ENCODE measurements at places on chromosomes 4 and X.
A peak's percentile ranks its signal among the peaks of the same experiment; 100 is the strongest.

DNA sequence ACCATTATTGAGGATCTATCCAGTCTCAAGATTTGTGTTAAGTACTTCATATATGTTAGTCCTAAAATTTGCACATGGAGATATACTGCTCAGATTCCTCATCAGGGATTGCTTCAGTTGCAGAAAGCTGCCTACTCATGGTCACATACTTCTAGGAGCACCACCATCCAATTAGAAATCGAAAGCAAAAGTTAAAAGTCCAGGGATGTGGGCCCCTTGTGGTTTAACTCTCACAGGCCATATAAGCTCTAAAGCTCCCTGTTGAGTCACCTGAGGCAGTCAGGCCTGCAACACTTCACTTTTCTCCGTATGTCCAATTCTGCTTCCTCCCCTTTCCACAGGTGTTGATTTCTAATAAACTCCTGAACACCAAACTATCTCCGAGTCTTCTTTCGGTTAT lies 84.2 kb downstream of the CNOT6L start:
- DNase-seq = peak; percentile 76

DNA sequence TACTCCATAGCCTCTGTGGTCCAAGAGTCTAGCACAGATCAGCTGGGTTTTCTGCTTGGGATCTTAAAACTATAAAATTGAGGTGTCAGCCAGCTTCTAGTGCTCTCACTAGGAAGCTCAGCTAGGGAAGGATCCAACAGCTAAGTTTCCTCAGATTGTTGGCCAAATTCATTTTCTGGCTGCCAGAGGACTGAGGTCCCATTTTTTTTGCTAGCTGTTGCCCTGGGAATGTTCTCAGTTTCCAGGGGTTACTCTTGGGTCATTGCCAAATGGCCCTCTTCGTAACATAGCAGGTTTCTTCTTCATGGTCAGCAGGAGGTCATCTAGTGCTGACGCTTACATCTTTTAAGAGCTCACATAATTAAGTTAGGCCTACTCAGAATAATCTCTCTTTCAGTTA lies 2178.2 kb downstream of the ARAP2 start:
- DNase-seq = no peak

DNA sequence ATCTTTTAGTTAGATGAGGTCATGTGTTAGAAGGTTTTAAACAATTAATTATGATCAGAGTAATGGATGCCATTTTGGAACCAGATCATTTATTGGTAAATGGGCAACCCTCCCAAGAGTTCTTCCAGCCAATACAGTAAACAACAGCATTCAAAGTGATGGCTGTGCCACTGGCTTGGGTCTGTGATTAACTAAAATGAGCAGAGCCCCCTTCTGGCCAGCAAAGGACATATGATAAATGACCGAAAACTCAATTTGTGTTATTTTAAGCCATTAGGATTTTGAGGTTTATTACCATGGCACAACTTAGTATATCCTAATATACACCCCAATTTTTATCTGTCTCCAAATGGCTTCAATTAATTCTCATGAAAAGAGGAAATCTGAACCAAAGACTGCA lies 90.8 kb upstream of the NPFFR2 start:
- DNase-seq = no peak

GRCh38 chrX:20455001-20455400 lies 188.3 kb upstream of the RPS6KA3 start:
- no peak for DNase-seq

DNA sequence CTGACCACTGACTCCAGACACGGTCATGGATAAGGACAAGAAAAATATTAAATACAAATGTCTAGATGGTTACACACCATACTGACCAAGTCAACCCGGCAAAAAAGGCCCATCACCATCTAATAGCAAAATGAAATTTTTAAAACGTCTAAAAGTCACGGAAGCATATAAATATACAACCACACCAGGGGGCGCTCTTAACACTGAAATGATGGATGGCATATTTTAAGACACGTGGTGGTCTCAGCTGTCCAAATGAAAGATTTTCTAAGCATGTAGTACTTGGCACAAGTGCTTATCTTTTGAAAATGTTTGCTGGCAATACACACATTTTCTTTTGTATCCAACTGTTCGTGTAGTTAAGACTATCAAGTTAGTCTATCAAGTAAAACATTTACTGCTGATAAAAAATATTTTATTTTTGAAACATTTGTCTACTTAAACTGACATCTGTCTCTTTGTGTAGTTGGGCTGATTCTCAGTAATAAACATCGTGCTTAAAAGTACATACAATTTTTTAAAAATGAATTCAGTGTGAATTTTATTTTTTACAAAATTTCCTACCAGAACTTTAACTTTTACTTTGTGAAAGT lies 64.6 kb downstream of the COX7B2 start:
- DNase-seq = no peak

DNA sequence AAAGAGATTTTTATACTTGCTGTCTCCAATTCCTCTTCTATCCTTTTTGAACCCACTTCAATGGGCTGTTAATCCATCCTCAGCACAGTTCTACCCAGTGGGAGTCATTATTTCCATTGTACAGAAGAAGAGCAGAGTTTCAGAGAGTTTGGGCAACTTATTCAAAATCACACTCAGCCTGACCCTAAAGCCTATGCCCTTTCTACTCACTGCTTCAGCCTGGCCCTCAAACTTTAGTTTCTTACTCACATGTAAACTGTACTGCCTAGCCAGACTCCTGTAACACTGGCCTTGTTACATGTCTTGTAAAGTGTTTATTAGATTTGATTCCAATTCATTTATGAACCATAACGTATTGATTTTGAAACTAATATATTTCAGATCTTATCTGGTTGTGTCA lies 25.1 kb upstream of the USO1 start:
- no peak for DNase-seq

DNA sequence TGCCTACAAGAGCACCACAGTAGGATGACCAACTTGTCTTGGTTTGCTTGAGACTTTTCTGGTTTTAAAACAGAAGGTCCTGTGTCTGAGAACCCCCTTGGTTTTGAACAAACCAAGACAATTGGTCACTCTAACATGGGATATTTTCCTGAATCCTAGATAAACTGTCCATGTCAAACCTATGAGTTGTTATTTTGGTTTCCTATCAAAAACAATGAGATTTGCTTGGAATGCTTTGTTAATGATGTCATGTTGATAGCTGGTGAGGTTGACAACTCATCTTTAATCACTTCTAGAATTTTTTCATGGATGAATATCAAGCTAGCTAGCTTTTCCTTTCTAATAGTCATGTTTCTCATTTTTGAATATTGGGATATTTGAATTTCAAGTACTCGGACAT lies 518.3 kb upstream of the ARX start:
- no peak for DNase-seq

DNA sequence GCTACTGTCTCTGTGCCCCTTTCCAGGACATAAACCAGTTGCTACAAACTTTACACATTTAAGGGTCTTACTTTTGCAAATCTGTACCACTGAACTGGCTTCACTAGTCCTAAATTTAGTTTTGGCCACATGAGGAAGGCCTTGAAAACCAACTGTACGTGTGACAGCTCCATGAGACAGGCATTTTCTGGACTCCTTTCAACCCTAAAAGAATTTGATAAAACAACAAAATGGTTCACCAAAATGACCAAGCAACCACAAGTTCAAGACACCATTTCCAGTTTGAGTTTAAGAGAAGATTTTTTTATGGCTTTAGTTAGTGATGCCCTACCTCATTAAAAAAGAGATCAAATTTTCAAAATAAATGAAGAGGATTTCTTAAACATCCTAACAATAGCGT lies 246.4 kb downstream of the ZNF674 start:
- DNase-seq = no peak

GRCh38 chrX:133983256-133983973 lies 2.0 kb downstream of the GPC3 start:
- no peak for DNase-seq

DNA sequence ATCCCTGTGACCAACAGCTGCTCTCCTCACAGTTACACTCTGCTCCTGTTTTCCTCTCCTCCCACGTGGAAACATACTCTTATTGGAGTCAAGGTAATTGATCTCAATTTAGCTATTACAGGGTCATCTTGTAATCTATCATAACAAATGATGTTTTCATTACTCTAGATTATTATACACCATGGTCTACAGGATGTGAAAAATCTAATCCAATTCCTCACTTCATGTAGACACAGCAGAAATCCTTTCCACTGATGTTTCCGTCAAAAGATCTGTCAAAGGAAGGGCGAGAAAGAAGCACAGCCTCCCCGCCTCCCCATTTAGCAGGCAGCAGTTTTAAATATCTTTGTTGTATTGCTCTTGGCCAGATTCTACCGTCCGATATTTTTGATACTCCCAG lies 13.7 kb upstream of the DCTD start:
- DNase-seq = no peak

DNA sequence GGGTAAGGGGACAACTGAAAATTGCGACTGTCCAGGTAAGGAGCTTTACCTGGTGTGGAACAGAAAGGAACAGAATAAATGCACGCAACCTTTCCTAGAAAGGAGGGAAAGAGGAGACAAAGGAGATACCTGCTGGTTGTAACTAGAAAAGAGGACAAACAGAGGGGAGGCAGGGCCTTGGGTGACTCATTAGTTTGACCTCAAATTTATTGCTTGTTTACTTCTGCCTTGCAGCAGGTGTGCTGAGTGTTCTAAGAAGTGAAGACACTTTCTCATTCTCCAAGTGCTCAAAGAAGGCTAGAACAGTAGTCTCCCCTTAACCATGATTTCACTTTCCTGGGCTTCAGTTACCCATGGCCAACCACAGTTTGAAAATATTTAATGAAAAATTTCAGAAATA lies 123.1 kb upstream of the BOD1L1 start:
- no peak for DNase-seq

DNA sequence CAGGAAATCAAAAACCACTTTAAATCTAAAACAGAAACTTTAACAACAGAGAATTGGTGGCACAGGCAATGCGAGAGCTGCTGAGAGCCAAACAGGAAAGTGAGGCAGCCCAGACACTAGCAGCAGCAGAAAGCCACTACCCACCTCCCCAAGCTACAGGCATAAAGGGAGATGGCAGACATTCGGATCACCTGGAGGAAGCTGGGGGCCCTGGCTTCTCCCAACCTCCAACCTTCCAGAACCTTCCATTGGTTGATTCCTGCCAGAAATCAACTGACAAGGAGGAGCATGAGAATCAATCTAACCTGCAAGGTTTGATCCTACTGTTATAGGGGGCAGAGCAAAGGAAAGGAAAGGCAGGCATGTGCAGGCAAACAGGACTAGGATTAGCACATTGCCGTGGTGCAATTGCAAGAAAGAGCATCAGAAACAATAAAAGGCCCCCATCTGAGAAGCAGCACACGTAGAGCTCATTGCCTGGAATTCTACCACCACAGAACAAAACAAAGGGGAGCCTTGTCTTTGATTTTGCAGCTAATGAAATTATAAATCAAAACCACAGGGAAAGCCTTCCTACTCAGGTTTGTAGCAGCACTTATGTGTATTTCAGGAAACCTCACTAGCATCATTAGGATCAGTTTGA lies 427.3 kb upstream of the RASGEF1B start:
- no peak for DNase-seq

DNA sequence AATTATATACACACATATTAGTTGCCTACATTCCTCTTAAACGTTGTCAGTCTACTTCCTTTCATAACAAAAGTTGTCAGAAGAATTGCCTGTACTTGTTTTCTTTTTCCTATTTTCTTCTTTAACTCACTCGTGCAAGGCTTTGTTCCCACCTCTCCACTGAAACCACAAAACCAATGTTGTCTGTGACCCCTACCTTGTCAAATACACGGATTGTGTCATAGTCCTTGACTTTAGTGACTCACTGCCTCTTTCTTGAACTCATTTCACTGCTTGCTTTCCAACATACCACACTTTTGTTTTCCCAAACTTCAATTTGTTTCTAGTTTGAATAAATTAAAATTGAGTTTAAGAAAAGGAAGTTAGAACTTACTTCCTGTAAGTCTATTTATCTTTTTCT lies 283.9 kb upstream of the AGA start:
- no peak for DNase-seq

All from GF-D8 (cell line).